ENCODE measurements at places on chromosomes 3 and 15.

DNA sequence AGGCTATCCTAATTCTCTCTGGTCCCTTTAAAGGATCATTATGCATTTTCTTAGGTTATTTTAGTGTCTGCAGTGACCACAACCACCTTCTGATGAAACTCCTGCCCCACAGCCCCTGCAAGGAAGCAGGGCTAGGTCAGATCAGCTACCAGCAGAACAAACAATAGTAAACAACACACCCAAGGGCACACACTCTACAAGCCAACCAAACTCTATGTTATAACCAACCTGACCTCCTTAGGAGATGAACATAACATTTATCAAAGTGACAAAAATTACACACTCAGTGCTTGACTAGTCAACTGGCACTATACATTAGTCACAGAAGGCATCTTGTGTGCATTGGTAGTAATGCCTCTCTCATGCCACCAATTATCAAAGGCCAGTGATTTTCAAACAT, 17.3 kb downstream of the DENND6A start:
- DNase-seq: no peak

- no peak for DNase-seq
Measured at GRCh38 chr3:146834917-146835316, 229.8 kb upstream of the PLSCR5 start.

GRCh38 chr15:97902140-97902780, 58.2 kb upstream of the ARRDC4 start:
- DNase-seq: no peak

- no peak for DNase-seq
Measured at GRCh38 chr3:182388506-182388905, 404.8 kb upstream of the ATP11B start.
